ENCODE measurements at places on chromosomes 2 and 18.

DNA sequence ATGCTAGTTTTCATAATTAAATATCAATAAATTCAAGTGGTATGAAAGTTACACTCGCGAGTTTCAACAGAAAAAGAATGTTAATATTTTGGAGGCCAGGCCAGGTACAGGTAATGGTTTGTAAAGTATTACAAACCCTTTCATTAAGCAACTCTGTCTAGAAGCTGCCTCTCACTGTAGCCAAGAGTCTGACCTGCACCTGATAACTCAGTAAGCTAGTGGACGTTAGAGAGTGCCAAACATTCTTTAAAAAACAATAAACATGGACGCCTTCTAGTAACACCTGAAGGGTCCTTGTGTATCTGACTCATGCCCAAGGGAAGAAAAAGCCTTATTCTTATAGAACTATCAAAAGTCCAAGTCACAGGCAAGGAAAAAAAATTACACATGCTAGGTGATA, 70.2 kb downstream of the MBD2 start:
- no peak for DNase-seq

- DNase-seq: peak; percentile 5
Measured at GRCh38 chr2:48312126-48312525, 217.8 kb upstream of the STON1 start.

DNA sequence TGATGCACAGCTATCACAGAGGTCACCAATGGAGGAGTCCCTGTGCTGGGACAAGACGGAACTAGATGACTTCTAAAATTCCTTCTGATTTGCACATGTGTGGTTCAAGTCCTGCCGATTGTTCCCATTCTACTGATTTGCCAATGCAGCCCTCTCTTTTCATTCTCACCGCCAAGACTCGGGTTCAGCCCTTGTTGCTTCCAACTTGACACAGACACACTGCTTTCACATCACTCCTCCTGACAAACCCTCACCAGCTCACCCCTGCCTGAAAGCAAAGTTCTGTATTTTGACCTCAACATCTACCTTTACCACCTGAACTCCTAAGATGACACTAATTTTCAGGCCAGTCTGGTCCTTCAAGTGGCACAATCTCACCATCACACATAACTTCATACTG, 25.5 kb downstream of the REEP1 start:
- no peak for DNase-seq

DNA sequence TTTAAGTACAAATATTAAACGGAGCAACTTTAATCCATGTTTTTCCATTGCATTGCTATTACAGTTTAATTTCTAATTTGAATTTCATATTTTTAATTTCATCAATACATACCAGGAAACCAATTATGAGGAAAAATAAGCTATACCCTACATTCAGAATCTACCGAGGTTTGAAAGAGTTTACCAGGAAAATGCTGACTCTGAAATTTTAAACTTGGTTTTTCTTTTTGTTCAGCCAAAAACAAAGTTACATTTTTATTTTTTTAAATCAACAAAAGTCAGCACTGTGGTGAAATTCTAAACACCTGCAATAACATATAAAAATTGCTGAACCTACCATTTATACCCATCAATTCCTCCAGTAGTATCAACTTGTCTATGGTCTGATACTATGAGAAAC, 53.7 kb downstream of the GFPT1 start:
- DNase-seq: no peak

GRCh38 chr2:215716956-215717355, 281.1 kb upstream of the FN1 start:
- no peak for DNase-seq

DNA sequence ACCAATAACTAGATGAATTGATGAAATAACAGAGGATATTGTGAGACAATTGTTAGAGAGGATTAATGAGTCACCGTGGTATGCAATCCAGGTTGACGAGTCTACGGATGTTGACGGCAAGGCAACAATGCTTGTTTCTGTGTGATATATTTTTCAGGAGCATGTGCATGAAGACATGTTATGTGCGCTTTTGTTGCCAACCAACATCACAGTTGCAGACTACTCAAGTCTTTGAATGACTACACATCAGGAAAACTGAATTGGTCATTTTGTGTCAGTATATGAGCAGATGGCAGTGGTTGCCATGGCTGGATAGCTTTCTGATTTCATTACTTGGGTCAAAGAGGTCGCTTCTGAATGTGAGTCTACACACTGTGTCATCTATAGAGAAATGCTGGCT, 96.8 kb upstream of the CRACDL start:
- DNase-seq: peak; percentile 77

- DNase-seq: no peak
Measured at GRCh38 chr2:232449964-232450363, 6.0 kb upstream of the ALPI start.

DNA sequence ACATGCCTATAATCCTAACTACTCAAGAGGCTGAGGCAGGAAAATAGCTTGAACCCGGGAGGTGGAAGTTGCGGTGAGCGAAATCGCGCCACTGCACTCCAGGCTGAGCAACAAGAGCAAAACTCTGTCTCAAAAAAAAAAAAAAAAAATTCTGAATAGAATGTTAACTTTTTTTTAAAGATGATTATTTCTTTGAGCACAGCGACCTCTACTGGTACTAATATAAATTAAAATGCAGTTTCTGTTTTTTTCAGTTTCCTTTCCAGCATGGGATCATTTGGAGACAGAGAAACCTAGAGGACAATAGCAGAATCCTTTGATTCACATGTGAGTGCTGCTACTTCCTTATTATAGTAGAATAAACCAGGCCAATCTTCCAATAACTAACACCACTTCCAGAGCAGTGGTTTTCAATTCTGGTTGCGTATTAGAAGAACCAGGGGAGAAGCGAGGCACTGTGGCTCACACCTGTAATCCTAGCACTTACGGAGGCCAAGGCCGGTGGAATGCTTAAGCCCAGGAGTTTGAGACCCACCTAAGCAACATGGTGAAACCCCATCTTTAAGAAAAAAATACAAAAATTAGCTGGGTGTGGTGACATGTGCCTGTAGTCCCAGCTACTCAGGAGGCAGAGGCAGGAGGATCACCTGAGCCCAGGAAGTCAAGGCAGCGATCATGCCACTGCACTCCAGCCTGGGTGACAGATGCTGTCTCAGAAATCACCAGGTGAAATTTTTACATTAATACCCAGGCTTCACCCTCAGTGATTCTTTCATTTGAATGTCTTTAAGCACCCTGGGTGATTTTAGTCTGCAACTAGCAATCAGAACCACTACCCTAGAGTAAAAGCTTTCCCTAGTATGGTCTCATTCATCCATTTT, 10.1 kb downstream of the SRSF7 start:
- peak; percentile 62 for DNase-seq

DNA sequence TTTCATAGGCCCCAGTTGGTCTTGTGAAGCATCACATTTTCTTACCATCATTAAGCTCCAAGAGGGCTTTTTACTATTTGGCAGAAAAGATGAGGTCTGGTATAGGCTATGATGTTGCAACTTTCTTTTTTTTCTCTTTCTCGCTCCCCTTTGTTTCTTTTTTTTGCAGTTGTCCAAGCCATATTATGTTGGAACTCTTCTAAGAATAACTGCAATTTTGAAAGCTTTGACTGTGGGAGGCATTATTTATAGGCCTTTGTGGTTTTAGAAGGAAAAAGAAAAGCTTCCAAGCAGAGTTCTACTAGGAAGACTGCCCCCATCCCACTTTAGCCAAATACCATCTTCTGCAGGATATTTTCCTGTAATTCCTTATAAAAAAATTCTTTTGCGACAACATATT, 571.6 kb downstream of the ARHGAP15 start:
- DNase-seq: no peak

DNA sequence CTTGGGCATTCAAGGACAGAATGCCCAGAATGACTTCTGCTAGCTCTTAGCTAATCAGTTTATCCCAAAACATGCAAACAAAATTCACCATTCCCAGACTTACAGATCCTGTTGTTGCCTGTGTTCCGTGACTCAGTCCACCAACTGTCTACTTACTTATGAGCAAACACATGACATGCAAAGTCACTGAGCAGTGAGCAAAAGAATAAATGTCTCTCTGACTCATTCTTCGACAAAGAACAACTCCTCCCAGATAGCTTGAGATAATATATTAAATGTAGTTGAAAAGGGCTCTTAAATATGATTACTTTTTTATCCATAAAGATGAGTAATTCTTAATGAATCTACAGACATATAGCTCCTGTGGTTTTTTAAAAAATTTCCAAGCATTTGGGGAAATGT, 9.0 kb upstream of the CREG2 start:
- peak; percentile 85 for DNase-seq

- DNase-seq: no peak
Measured at GRCh38 chr18:56747032-56747658, 96.0 kb downstream of the WDR7 start.

DNA sequence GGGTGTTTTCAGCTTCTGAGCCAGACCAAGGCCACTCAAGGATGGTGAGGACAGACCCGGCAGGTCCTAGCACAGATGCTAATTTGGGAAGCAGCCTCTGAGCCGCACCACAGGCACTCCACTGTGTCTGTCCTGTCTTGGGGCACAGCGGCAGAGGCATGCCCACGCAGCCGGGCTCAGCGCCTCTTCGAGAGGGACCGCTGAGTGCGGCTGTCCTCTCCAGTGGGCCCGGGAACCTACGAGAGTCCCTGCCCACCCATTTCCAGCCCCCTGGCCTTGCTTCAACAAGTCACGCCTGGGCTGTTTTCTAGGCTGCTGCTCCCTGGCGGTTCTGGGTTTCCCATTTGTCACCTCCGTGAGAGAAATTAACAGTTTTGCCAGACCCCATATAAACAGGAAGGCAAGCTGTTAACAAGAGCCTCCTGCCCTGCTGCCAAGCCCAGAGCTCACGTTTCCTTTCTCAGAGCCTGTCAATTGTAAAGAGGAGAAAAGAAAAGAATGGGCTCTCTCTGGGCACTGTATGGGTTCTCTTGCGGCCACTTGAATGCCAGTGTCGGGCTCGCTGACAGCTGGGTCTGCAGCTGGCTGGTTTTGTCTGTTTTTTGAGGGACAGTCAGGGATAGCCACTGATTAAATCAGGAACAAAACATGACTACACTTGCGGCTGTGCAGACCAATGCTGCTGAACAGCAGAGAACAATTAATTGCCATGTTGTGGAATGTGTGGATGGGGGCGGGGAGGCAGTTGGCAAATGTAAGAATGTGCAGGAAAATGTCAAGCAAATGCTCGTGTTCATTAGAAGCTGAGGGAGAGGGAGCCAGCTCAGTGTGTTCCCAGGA, 30.6 kb downstream of the TMEM17 start:
- no peak for DNase-seq

GRCh38 chr2:100242891-100243619, 79.2 kb downstream of the LONRF2 start:
- DNase-seq: peak; percentile 56

- peak; percentile 74 for DNase-seq
Measured at GRCh38 chr2:231482806-231483391, 18.6 kb upstream of the NCL start.

DNA sequence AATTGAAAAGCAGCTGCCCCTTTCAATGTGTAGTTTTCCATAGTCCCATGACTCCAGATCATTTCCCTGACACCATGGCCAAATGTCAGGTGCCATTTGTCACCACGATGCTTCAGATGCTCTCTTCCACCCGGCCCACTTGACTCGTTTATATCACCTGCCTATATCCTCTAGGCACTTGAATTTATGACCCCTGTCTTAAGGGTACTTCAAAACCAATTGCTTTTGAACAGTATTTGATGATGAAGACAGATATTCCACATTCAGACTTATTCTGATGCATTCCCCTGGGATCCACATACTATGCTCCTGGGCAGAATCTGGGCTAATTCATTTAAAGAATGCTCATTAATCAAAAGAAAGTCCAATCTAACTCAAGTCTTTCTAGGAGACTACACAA, 16.9 kb upstream of the RHBDD1 start:
- DNase-seq: no peak

- DNase-seq: no peak
Measured at GRCh38 chr2:151096235-151096634, 165.4 kb downstream of the RBM43 start.

GRCh38 chr2:193240752-193241151, 1046.0 kb upstream of the TMEFF2 start:
- no peak for DNase-seq

DNA sequence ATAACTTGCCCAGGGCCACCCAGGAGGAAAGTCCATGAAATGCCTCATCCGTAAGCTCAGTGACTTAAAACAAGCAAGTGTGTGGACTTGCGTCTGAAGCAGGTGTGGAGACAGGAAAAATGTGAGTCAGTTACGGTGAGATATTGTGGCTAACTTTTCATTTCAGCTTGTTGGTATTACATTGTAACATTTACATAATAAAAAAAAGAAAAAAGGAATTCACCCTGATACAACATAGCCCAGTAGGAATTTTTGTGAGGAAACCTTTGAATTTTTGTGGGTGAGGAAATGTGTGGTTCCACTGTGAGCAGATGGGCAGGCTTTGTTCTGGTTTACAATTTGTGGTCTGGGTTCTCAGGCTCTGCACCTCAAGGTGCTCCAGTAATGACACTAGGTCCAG, 33.7 kb upstream of the LYPD6B start:
- DNase-seq: peak; percentile 57

DNA sequence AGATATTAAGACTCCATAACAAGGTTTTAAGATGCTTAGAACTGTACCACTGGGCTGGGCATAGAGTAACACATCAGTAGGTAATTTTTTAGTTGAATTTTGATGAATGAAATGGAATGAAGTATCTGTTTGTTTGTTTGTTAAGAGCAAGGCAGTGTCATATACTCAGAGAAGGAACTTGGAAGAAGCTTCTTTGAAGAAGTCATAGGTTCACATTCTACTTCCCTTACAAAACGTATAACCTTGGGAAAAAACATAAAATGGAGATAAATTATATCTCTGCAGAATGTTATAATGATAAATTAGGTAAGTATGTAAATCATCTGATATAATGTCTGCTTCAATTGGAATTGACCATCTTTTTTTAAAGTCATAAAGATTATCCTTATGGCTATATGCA, 122.1 kb upstream of the SLC39A10 start:
- no peak for DNase-seq

DNA sequence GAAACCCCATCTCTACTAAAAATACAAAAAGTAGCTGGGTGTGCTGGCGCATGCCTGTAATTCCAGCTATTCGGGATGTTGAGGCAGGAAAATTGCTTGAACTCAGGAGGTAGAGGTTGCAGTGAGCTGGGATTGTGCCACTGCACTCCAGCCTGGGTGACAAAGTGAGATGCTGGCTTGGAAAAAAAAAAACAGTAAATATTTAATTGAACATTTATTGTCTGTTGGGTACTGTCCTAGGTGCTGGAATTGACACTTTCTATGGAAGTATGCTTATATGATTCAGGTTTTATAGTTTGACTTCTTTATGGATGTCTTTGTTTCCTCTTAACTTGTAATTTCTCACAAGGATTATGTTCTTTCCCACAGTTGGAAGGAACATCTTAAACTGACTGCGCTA, 633.1 kb upstream of the SETBP1 start:
- DNase-seq: no peak

DNA sequence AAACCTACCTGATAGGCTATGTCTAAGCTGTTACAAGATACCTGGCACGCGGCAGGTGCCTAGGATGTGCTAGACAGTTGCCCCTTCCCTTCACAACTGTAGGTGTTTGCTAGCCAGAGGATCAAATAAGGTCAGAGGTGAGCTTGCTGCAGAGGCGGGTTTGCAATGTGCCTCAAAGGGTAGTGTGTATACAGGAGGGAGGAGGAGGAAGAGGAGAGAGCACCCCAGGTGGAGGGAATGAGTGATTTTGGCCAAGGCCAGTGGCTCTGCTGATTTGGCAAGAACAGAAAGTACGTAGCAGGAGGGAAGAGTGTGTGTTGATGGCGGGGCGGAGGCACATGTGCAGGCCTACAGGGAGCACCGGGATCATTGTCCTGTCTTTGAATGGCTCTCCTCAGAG, 236.5 kb downstream of the HAUS1 start:
- no peak for DNase-seq
